Left cardiac atrium (tissue), 4 donors: ENCODE measurements at places on chromosomes 5 and 9. TPM values are rescaled to one million over a fixed set of nuclear protein-coding genes. Genes with fewer than 3 reads are reported as not detected.

DNA sequence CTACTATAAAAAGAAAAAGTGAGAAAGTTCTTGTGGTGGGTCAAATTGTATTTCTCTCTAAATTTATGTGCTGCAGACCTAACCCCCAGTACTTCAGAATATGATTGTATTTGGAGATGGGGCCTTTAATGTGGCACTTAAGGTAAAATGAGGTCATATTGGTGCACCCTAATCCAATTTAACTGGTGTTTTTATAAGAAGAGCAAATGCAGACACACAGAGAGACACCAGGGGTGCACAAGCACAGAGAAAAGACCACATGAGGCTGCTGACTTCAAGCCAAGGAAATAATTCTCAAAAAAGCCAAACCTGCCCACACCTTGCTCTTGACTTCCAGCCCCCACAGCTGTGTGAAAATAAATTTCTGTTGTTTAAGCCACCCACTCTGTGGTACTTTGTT lies 80.2 kb upstream of the HTR4 start:
- no peak for DNase-seq

- DNase-seq: no peak
Observed at GRCh38 chr5:51678330-51678729, 295.1 kb downstream of the ISL1 start.

The TRPM6 gene
- 0.71 TPM for total RNA-seq

- DNase-seq: no peak
Observed at GRCh38 chr5:123113136-123113535, 24.1 kb downstream of the PRDM6 start.

The SPINK6 gene
- not detected for total RNA-seq

The OR1J2 gene
- total RNA-seq: not detected

The OBP2B gene
- total RNA-seq: not detected

GRCh38 chr5:166430491-166431319 lies 1860.7 kb upstream of the WWC1 start:
- DNase-seq: no peak

DNA sequence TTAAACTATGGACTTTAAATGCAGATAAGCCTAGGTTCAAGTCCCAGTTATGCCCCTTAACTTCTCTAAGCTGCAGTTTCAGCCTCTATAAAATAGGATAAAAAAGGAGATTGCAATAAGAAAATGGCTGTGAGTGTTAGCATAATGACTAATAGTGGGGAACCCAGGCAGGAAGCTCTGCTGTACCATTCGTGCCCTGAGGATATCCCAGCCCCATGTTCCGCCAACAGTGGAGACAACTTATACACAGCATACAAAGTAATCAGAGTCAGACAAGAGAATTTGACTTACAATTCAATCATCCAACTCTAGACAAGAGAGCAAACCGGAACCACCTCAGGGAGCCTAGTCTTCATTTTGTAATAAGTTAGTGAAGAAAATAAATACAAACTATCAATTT lies 141.5 kb upstream of the FSTL4 start:
- no peak for DNase-seq

The MAMDC2 gene
- 12.3 TPM for total RNA-seq

The CCL21 gene
- 65.3 TPM for total RNA-seq

- DNase-seq: no peak
Observed at GRCh38 chr9:93612796-93613154, 36.4 kb downstream of the PHF2 start.

The RNF183 gene
- not detected for total RNA-seq

- peak; percentile 75 for DNase-seq
Observed at GRCh38 chr5:179907556-179908324, at the start of gene TBC1D9B. Gene TBC1D9B (minus strand): TSS chr5:179907897. CDS start chr5:179907821, 76 bp downstream.

DNA sequence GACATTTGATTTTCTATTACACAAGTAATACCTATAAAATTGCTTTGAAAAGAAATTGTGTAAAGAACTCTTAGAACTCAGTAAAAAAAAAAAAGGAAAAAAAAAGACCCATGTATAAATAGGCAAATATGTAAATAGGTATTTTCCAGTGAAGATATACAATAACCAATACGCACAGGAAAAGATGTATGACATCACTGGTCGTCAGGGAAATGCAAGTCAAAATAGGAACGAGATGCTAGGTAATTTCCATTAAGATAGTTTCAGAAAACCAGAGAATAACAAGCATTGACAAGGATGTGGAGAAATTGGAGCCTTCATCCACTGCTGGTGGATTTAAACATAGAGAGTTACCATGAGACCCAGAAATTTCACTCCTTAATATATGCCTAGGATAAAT lies 708.8 kb downstream of the MTRR start:
- DNase-seq: no peak

DNA sequence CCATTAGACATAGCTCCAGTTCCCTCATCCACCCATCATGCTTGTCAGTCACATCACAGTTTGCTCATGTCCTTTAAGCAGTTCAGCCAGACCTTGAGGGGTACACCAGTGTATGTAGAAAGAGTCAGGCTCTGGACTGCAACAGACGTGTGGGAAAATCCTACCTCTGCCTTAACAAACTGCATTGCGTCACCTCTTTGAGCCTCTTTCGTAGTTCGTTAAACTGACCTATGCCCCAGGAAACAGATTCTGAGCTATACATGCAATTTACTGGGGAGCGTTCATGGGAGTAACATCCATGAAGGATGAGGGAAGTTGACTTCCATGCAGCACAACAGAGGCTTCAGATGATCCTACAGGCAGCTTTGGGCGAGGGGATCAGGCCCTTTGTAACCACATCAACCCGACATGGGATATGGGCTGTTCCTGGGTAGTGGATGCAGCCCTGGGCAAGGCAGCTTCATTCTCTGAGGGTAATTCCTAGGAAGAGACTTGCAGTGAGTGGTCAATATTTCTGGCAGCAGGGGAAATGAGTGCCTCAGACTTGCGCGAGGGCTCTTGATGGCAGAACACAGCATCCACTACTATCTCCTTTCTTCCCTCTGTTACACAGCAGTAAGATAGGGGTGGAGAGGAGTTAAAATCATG lies 4.3 kb downstream of the SPINK4 start:
- no peak for DNase-seq

GRCh38 chr5:122761115-122761514 lies 13.8 kb upstream of the SNX2 start:
- DNase-seq: no peak

DNA sequence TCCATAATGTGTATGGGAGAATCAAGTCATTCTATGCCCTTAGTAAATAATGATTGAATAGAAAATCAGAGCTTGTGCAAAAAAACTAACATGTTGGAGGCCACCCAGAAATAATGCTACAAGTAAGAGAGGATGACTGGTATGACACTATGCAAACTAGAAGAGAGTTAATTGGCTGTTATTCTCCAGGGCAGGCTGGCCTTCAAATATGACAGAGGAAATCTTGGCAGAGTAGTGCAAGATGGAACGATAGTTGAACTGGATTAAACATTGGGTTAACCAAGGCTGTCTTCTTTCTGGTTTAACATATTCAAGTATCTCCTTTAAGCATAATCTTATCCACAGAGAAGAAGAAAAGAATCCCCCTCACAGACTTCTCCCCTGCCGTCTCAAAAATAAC lies 196.1 kb downstream of the MPDZ start:
- DNase-seq: no peak

DNA sequence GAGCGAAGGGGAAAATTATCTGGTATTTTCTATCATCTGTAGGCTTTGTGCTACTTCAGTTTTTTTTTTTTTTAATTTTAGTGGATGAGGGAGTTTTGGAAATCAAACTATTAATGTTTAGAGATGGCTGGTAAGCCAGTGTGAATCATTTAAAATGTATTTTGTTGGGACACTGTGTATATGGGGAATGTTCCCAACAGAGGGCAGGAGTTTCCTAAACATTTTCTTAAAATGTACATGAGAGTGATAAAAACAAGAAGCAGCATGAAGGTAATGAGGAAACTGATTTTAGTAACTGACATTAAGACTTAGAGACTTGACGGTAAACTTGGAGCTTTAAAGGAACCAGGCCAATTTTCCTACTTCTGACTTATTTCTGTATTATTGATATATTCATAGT lies 68.2 kb upstream of the ITGA2 start:
- DNase-seq: no peak

DNA sequence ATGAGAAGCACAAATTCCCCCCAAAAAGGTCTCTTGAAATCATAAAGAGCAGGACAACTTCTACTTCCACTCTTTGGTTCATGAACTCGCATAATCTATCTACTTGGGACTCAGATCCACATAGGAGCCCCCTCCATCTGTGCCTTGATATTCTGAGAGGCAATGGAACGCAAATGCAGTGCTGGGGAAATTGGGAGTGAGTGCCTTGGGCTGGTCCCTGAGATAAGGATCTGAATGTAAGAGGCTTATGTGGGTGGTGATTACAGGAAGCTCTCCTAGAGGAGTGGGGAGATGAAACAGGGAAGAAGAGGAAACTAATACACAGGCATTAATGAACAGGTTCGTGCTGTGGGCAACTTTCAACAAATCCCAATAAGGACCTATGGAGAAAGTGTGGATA lies 285.6 kb downstream of the RASEF start:
- no peak for DNase-seq

The CNTFR gene
- 21.3 TPM for total RNA-seq

The PCDHA9 gene
- 0.03 TPM for total RNA-seq

- DNase-seq: peak; percentile 44
Observed at GRCh38 chr5:142151436-142152383, 43.1 kb downstream of the NDFIP1 start.

DNA sequence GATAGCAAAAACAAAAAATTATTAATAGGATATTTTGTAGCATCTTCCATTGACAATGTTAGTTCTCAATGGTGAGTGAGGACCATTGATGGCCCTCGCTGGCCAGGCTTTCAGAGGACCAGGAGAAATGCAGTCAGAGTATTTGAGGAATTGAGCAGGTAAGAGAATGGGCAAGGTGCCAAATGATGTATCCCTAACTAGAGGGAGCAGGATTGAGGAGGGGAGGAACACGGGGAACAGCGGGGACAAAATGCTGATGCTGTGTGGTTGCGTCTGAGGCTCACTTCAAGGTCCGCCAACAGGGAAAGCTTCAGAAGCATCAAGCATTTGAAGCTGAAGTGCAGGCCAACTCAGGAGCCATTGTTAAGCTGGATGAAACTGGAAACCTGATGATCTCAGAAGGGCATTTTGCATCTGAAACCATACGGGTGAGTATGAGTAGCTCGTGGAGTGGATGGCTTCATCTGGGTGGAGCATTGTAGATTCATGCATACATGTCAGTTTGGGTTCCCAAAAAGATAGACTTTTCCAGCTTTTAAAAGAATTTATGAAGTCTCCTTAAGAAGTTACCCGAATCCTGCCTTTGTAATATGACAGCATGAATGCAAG lies 16.2 kb downstream of the SPTAN1 start:
- DNase-seq: no peak

The TOMM5 gene
- 64.9 TPM for total RNA-seq

DNA sequence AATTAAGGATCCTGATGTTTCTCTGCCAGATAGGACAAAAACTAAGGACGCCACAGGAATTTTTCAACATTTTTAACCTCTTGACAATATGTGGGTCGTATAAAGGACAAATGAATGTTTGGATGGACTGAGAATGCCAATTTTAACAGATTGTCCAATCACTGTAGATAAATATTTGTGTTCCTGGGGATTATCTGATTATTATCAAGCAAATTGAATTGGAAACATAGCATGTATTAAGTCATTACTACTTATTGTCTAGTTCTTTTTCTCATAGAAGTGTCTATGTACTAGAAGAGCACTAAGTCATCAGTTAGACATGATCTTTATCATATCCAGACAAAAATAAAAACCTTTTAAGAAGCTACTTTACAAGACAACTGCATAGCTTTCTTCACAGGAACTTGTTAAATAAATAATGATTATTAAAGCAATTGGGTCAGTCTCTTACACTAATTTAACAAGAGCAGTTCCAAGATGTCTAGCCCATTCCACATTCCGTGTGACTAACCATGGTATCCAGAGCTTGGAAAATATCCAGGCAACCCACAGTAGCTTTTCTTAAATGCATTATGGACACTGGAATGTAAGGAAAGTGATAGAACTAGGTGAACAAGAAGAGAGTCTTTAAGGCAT lies 127.5 kb upstream of the CDKN2B start:
- no peak for DNase-seq

The KIF12 gene
- total RNA-seq: not detected

DNA sequence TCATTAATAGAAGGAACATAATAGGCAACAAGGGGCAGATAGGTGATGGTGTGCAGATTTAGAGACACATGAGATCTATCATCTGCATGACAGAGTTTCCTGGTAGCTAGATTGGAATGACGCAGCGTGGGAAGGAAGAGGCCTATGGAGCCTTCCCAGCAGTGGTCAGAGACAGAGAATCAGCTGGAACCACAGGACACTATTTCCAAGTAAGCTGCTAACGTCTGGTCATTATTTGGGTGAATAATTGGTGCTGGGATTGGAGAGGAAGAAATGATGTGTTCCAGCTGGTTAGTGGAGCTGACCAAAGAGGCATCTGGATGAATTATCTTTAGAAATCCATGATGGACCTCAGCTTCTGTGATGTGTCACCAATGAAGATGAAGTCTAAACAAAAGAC lies 91.2 kb upstream of the PRR16 start:
- no peak for DNase-seq

The SLC6A19 gene
- not detected for total RNA-seq

GRCh38 chr5:143446535-143447226 lies 43.2 kb upstream of the NR3C1 start:
- no peak for DNase-seq

The TLE4 gene
- total RNA-seq: 16.3 TPM

GRCh38 chr5:158482125-158482524 lies 617.6 kb downstream of the EBF1 start:
- no peak for DNase-seq

DNA sequence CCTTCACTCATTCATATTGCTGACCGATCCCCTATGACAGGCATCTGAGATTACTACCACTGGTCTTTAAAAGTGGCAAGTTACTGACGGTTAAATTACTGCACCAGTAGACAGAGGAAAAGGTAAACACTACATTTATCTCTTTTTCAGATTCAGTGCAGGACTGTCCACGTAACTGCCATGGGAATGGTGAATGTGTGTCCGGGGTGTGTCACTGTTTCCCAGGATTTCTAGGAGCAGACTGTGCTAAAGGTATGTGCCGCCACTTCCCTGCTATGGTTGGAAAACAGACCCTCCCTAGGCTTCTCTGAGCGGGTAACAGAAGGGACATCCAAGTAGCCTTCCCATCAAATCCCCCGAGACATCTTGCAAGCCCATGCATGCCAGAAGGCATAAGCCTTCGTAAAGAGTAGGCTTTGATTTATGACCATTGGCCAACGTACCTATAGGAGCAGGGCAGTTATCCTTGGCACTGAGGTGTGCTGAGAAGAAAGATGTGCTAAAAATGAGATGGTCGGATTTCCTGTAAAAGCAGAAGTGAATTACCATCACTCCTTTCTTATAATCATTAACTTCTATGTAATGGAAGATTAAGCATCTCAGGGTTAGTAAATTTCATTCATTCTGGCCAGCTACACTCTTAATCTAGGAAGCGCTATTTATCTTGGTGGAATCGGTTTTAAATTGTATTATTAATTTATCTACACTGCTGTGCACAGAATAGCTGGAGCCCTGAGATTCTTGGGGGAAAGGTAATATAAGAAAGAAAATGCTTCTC lies 193.4 kb upstream of the WWC1 start:
- DNase-seq: no peak

The KIF2A gene
- total RNA-seq: 11.6 TPM

The SHISAL2B gene
- not detected for total RNA-seq

The SLC1A3 gene
- 66.6 TPM for total RNA-seq

GRCh38 chr9:82209797-82210470 lies 221.4 kb downstream of the SPATA31D1 start:
- DNase-seq: no peak

The SSBP2 gene
- 46.9 TPM for total RNA-seq

- DNase-seq: no peak
Observed at GRCh38 chr5:155838394-155838793, 488.6 kb upstream of the SGCD start.
